Stimulated activated CD8-positive, alpha-beta memory T cell treated with anti-CD3 and anti-CD28 coated beads, Interleukin-4, amount 100 ng/mL, for 4 hours (primary cell): ENCODE measurements at places on chromosomes 1 and 21.

- no peak for DNase-seq
Observed at GRCh38 chr1:18540136-18540765, 59.5 kb downstream of the KLHDC7A start.

DNA sequence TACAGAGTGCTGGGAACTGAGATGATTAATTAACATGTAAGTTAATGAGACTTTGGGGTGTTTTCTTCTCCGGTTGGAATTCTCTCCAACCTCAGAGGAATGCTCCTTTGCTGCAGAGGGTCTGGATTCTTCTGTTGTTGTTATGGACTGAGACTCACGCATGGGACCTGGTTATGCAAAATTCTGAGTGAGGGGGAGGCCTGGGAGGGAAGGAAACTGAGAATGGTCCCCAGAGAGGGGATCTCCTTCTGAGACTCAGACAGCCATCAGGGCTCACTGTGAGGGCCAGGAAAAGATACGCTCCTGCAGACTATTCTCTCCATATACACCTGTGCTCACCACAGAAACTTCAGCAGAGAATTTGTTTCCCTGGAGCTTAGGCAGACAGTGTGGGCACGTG is 56.3 kb downstream of the HTR6 start:
- no peak for DNase-seq

DNA sequence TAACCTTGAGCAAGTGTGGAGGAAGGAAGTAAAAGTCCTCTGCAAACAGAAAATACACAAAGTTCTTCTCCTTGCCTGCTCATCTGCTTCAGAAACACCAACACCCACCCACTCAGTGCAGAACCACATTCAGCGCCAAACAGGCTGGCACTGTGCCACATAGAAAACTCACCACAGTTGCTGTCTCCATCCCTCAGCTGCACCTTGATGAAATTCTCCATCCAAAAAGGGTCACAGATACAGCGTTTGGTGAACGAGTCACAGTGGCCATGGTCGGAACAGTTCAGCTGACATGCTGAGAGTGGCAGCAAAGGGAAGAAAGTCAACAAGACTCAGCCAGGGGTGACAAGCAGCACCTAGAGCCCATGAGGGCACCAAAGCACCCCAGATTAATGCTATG is 114.5 kb downstream of the KIAA0319L start:
- no peak for DNase-seq

DNA sequence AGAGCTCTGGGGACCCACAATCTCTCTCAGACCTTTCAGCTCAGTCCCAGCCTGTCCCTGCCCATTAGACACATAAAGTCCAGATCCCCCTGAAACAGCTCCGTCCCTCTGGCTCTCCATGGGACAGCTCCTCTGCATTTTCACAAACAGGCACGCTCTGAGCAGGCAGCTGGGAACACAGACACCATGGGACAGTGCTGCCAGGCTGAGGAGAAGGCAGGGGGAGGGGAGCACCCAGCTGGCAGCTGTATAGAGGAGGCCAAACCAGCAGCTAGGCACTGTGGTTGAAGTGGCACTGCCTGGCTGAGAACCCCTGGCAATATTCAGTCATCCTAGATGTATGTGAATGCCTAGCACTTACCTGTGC is 2.0 kb downstream of the TMEM63A start:
- DNase-seq, result no peak

DNA sequence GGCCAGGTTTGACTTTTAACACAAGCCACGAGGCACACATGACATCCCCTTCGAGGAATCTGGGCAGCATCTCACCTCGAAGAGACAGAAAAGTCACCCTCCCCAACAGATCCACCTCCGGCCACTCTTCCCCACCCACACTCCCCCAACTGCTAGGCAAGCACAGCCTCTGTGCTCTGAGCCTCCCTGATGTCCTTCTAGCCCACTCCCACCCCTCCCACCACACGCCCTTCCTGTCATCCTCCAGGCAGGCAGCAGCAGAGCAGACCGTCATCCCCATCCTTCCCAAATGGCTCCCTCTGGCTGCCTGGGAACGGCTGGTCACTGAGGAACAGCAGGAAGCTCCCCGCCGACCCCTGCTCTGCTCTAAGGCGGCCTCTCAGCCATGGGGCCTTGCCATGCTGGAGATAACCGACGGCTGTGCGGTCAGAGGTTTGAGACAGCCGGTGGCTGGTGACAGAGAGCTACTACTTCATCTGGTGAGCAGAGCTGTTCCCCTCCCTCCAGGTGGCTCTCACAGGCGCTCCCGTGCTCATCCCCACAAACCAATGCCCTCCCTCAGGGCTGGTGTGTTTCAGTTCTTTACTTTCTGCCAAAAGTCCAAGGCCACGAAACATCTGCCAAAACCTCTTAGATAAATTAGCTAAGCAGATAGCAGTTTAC is 25.6 kb downstream of the NPHP4 start:
- no peak for DNase-seq

GRCh38 chr21:44305691-44306090 is 5.8 kb downstream of the PFKL start:
- DNase-seq, result no peak

DNA sequence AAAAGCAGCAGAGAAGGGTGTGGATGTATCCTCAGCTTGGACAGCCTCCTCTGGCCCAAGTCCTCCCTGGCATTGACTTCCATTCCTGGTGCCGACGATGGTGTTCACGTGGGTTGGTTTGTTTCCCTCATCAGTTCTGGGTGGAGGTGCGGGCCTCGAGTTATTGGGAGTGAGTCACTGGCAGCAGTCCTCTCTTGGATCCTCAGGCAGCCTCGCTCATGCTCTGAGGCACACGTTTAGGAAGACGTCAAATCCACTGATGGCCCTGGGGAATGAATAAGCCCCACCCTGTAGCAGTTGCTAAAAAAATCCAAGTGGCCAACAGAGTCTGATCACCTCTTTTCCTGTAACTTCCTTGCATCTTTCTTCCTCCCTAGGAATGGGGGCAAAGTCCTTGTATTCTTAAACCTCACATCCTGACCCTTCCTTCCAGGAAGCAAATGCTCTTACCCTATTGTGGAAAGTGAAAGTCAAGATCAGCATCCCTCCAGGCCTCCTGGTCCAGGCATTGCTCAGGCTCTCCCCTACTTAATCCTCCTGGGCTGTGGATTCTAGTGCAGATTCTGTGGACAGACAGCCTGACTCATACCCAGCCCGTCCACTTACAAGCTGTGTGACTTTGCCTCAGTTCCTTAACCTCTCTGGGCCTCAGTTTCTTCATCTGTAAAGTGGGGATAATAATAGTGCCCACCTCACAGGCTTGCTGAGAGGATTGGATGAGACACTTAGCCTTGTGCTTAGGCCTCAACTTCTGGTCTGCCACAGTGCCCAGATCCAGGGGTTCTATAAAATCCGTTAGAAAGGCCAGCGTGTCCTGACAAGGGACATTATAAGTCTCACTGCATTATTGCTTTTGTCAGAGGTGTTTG is 111.1 kb downstream of the TLR5 start:
- no peak for DNase-seq

DNA sequence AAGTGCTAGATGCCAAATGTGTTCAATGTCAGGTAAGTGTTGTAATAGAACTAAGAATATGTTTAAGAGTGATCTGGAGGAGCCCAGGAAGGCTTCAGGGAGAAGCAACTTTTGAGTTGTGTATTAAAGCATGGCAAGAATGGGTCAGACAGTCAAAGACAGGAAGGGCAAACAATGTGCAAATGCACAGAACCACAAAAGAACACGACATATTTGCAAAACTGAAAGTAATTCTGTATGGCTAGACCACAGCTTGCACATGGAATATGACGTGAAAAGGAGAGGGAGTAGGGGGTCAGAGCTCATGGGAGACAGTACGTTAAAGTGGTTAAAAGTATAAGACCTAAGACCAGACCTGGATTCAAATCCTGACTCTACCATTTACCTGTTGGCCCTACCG is 7.1 kb upstream of the SORT1 start:
- no peak for DNase-seq

GRCh38 chr1:183901748-183902330 is 96.9 kb downstream of the RGL1 start:
- DNase-seq, result no peak
